ENCODE measurements at places on chromosomes 16 and 17.

- no peak for DNase-seq
Observed at GRCh38 chr17:41264599-41264998, 579 bp upstream of the KRTAP9-6 start.

DNA sequence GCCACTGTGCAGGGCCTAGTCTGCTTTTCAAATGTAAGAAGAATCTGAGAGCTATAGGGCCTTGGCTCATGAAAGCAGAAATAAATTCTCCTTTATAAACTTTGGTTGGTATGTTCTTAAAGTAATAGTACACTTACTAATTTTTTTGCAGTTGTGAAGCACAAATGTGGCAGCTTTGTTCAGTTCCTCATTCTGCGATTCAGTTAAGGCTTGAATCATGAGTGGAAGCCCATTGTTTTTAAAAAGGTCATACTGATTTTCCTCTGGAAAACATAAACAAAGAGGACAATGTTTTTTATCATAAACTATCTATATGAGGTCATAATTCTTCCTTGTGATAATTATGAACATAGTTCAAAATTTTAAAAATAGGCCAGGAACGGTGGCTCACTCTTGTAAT, 23.6 kb upstream of the DYNC1LI2 start:
- DNase-seq: no peak

DNA sequence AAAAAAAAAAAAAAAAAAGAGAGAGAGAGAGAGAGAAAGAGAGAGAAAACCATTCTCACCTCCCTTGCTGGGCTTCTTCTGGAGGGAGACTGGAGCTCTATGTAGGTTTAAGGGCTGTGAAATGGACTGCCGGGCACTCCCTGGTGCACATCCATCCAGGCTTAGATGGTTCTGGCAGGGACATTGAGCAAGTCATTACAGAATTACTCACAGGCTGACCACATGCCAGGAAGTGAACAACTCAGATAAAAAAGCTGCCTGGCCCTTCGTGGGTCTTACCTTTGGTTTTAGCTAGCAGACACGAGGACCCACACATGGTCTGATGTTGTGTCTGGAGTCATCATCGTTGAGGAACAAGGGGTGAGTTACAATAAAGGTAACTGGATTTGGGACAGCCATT, 847.4 kb upstream of the EEF2KMT start:
- DNase-seq: no peak

DNA sequence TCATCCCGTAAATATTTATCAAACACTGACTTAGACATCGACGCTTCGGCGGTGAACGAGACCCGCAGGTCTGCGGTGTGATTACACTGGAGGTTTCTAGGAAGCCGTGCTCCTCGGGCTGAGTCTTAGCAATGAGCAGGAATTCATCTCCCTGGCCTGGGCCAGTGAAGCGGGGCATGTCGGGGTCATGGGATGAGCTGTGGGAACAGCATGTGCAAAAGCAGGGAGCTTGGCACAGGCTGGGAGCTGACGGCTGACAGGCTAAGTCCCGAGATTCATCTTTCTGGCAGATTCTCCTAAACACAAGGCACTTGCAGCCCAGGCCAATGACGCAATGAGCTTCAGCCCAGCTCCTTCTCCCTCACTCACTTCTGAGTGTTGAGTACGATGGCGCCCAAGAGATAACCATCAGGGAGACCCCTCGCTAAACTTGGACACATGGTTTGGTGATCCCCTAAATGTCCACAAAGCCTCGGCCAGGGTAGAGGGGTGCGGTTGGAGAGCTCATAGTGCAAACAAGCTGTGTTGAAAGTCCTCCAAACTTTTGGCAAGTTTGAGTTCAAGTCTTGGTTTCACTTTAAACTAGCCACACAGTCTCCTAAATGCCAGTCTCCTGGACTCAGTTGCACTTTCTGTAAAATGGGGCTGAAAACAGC, 12.8 kb downstream of the CRISPLD2 start:
- DNase-seq: no peak

- DNase-seq: no peak
Observed at GRCh38 chr17:77429369-77429968, 288.7 kb downstream of the SEC14L1 start.

DNA sequence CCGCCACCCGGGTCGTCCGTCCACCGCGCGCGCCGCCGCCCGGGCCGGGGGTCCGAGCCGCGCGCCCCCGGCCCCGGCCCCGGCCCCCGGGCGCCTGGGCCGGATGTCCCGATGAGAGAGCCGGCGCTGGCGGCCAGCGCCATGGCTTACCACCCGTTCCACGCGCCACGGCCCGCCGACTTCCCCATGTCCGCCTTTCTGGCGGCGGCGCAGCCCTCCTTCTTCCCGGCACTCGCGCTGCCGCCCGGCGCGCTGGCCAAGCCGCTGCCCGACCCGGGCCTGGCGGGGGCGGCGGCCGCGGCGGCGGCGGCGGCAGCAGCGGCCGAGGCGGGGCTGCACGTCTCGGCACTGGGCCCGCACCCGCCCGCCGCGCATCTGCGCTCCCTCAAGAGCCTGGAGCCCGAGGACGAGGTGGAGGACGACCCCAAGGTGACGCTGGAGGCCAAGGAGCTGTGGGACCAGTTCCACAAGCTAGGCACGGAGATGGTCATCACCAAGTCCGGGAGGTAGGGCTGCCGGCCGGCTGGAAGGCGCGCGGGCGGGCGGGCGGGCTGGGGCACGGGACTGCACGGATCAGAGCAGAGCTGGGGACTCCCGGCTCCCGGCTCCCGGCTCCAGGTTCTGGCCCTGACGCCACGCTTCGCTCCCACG, 548 bp downstream of the TBX2 start:
- DNase-seq: peak; percentile 37

DNA sequence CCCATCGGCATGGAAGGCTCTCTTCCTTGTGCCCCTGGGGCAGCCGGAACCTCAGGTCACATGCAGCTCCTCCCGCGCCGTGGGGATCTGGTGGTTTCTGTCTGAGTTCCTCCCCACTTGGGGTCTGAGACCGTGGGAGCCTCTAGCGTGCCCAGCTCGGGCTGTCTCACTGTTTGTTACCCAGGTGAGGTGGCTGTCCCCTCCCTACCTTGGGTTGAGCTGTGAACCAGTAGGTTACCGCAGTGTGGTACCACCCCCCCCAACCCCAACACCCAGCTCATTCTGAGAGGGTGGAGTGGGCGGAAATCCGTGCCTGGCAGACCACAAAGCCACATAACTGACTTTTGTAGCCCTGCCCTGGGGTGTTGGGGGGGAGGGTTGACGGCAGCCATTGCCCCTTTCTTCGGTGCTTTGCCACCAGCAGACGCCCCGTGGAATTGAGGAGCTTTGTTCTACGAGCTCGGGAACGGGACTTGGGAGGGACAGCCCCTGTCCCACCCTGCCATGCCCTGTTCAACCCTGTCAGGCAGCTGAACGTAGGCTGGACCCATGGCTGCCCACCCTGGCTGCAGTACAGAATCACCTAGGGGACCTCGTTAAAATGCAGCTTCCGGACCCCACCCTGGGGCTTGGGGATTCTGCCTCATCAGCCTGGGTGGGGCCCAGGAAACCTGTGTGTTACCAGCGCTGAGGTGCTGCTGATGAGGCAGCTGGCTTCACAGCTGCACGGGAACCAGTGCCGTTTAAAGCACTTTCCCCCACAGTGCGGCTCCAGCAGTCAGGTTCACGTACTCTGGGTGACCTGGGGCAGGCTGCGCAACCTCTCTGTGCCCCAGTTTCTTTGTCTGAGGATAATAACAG, 18.5 kb downstream of the RAP1GAP2 start:
- no peak for DNase-seq

DNA sequence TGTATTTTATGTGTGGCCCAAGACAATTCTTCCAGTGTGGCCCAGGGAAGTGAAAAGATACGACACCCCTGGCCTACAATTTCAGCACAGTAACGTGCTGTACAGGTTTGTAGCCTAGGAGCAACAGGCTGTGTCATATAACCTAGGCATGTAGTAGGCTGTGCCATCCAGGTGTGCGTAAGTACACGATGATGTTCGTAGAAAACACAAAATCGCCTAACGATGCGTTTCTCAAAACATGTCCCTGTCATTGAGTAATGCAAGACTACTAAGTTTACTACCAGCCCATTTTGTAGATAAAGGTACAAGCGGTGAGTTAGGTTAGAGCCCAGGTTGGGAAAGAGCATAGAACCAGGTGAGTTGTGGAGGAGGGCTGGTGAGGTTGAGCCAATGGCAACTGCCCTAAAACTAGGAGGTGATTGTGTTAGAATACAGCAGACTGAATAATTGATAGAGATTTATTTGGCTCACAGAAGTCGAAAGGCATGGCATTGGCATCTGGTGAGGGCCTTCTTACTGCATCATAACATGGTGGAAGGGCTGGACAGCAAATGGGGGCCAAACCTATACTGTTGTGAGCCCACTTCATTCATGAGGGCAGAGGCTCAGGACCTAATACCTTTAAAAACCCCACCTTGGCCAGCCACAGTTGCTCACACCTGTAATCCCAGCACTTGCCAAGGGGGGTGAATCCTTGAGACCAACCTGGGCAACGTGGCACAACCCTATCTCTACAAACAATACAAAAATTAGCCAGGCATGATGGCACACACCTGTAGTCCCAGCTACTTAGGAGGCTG, 4.2 kb downstream of the EIF1 start:
- no peak for DNase-seq

DNA sequence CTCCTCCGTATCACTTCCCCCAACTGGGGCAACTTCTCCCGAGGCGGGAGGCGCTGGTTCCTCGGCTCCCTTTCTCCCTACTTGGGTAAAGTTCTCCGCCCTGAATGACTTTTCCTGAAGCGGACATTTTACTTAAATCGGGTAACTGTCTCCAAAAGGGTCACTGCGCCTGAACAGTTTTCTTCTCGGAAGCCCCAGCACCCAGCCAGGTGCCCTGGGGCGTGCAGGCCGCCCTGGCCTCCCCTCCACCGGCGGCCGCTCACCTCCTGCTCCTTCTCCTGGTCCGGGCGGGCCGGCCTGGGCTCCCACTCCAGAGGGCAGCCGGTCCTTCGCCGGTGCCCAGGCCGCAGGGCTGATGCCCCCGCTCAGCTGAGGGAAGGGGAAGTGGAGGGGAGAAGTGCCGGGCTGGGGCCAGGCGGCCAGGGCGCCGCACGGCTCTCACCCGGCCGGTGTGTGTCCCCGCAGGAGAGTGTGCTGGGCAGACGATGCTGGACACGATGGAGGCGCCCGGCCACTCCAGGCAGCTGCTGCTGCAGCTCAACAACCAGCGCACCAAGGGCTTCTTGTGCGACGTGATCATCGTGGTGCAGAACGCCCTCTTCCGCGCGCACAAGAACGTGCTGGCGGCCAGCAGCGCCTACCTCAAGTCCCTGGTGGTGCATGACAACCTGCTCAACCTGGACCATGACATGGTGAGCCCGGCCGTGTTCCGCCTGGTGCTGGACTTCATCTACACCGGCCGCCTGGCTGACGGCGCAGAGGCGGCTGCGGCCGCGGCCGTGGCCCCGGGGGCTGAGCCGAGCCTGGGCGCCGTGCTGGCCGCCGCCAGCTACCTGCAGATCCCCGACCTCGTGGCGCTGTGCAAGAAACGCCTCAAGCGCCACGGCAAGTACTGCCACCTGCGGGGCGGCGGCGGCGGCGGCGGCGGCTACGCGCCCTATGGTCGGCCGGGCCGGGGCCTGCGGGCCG, 1.6 kb downstream of the HIC1 start:
- DNase-seq: peak; percentile 68

- no peak for DNase-seq
Observed at GRCh38 chr16:58940609-58941008, 206.5 kb upstream of the GOT2 start.

DNA sequence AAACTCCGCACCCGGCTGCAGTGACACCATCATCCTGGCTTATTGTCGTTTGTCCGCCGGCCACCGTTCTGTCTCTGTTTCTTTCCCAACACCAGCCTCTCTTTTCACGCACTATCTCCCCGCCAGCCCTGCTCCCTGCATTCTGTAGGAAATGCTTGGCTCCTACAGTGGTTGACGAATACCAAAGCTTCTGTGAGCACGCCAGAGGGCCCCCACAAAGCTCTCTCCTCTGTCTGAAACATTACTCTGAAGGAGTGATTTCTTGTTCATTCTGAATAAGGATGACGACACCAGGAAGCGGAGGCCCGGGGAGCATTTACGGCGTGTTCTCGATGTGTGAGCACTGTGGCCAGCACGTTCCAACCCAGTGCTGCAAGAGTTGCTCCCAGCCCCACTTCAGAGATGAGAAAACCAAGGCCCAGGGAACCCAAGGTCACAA, 58.8 kb downstream of the ADCY9 start:
- no peak for DNase-seq

DNA sequence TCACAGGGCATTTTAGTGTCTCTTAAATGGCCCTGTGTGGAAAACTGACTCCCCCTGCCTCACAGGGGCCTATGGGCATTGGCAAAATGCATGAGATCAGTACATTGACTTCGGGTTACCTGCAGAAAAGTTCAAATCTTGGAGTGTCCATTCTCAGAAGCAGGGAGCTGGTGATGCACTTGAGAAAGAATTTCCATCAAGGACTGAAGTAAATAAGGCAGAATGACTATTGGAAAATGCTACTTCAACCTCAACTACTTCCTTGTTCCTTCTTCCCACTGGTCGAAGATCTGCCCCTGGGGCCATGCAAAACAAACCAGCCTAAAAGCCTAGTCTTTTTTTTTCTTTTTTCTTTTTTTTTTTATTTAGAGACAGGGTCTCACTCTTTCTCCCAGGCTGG, 13.8 kb upstream of the GSDMA start:
- DNase-seq: no peak

- DNase-seq: no peak
Observed at GRCh38 chr17:27945333-27945616, 52.1 kb upstream of the LYRM9 start.

DNA sequence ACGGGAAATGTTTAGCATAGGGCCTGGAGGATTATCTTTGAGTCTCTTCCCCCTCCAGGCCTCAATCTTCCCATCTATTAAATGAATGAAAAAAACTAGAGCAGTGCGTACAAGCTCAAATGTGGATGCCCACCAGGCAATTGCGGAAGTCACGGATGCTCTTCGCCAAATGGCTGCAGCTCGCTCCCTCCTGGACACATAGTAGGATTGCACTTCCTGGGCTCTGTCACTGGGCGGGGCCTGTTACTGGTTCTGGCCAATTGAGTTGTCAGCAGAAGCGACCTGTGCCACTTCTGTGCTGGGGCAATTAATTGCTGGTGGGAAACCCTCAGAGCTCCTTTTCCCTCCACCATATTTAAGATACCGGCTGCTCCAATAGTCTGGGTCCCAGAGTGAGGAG, 168.2 kb upstream of the IRX6 start:
- no peak for DNase-seq

- DNase-seq: no peak
Observed at GRCh38 chr17:13525876-13526275, 75.9 kb downstream of the HS3ST3A1 start.

- DNase-seq: peak; percentile 10
Observed at GRCh38 chr16:9232102-9232770, 140.8 kb downstream of the HAPSTR1 start.

- DNase-seq: no peak
Observed at GRCh38 chr17:64583038-64583437, 76.3 kb downstream of the CEP95 start.
